Endodermal cell (in vitro differentiated cells): ENCODE measurements at places on chromosomes 3 and 15. TPM values are rescaled to one million over a fixed set of nuclear protein-coding genes. Genes with fewer than 3 reads are reported as not detected.

Gene GRK7
- total RNA-seq: not detected in 3 replicates

- H3K4me1 ChIP-seq: no peaks in the 10 kb centered on the region
- peaks cover 48% of the 10 kb centered on the region for H3K36me3 ChIP-seq
- no peaks in the 10 kb centered on the region for H3K27me3 ChIP-seq
Observed at GRCh38 chr3:179772297-179772696, 119.5 kb downstream of the USP13 start.

- H3K36me3 ChIP-seq: no peaks in the 10 kb centered on the region
- H3K4me3 ChIP-seq: no peak overlapping the region
- H3K27me3 ChIP-seq: no peaks in the 10 kb centered on the region
Observed at GRCh38 chr3:146899171-146899570, 294.0 kb upstream of the PLSCR5 start.

DNA sequence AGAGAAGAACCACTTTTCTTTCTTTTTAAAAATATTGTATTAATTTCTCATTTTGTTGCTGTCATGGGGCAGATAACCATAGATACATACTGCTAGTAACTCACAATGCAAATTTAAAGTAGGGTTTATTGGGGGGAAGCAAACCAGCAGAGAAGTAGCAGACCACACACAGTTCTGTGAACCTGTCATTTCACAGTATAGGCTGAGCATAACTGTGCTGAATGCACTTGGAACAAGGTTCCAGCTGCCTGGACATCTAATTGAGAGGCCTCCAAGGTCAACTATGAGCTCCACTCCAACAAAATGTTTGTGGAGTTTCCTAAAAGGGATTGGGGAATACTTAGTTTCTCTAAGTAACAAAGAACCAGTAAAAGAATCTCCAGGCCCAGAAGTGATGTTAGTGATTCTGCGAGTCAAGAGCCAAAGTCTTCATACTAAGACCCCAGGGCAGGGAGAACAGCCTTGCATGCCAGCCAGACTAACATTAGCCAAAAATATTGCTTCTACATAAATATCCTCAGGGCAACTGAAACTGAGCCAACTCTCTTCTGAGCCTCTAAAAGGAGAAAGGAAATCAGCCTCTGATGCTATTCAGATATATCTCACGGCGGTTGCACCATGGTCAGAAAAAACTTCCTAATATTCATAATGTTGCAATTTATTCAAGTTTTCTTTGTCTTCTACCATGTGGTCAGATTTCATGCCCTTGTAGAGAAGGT is 856.4 kb upstream of the ALCAM start:
- H3K4me3 ChIP-seq: no peak overlapping the region
- no peaks in the 10 kb centered on the region for H3K4me1 ChIP-seq
- H3K36me3 ChIP-seq: no peaks in the 10 kb centered on the region
